ENCODE measurements at places on chromosomes 5 and 9.

GRCh38 chr9:114718801-114719221, 36.8 kb upstream of the TEX48 start:
- DNase-seq = peak; percentile 40

- peak; percentile 2 for DNase-seq
These were observed 1429.8 kb upstream of the CDH9 start for GRCh38 chr5:28468166-28468565.

GRCh38 chr9:36129139-36129538, 7.4 kb upstream of the GLIPR2 start:
- DNase-seq = no peak

GRCh38 chr5:31682851-31683250, 43.9 kb downstream of the PDZD2 start:
- no peak for DNase-seq

GRCh38 chr5:37932450-37932849, 92.6 kb upstream of the GDNF start:
- DNase-seq = no peak

DNA sequence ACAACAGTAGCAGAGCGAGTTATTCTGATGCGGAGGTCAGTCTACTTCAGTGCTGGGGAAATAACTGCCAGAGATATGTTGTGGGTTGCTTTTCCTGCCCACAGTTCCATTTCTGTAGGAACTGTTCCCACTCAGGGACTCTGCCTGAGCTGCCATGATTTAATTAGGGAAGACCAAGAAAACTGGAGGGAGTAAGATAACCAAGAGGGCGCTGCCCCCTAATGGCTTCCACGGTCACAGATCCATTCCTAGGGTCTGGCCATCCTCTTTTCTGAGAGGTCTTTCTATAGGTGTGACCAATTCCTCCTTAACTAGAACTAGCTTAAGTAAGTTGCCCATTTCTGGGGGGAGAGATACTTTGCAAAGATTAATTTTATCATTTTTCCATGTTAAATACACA, 125.9 kb downstream of the APBA1 start:
- no peak for DNase-seq

DNA sequence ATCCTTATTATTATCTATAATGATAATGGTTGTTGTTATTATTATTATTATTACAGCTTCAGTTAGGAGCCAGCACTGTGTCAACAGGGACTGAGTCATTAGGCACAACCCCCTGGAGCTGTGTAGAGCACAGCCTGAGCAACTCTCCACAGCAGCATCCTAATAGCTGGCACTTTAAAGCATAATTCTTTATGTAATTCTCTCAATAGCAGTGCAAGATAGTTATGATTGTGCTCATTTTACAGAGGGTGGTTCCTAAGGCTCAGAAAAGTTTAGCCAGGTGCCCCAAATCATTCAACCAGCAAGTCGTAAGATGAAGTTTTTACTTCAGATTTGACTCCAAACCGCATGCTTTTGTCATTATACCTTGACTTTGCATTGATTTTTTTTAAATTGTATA, 390.3 kb downstream of the ANXA1 start:
- DNase-seq = no peak

DNA sequence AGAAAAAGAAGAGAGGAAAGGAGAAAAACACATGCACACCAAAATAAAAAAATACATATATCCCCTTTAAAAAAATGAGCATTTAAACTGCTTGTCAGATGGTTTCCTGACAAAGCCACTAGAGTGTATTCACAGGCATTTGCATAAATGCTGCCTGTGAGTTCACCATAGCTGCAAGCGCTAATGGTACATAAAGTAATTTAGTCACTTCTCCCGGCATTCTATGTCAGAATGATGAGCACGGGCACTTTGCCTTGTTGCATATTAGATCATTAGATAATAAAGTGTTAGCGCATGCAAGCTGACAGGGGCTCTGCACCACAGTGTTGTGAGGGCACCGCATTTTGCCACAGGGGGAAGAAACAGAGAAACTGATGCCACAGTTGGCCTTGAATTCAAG, 280.6 kb downstream of the EBF1 start:
- DNase-seq = peak; percentile 20

DNA sequence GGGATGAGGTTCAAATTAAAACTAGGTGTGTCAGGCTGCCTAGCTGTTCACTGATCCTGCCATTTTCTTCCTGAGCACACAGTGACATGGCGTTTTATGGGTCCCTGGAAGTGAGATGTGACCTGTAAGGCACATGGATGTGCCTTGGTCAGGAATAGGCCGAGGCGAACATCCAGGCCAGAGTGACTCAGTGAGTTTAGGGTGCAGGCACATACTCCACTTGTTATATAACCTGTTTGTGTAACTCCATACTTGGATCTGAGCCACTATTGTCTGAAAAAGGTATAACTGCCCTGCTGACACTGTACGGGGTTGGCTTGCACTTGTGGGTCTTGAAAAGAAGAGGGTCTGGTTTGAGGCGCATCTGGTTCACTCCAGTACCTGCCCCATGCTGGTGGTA, 150.1 kb upstream of the ADAMTS16 start:
- DNase-seq = no peak

- DNase-seq = no peak
These were observed at the start of gene COL15A1 for GRCh38 chr9:98943682-98944056. COL15A1 (plus strand) TSS chr9:98943907; CDS start chr9:98944062, 155 bp downstream.

DNA sequence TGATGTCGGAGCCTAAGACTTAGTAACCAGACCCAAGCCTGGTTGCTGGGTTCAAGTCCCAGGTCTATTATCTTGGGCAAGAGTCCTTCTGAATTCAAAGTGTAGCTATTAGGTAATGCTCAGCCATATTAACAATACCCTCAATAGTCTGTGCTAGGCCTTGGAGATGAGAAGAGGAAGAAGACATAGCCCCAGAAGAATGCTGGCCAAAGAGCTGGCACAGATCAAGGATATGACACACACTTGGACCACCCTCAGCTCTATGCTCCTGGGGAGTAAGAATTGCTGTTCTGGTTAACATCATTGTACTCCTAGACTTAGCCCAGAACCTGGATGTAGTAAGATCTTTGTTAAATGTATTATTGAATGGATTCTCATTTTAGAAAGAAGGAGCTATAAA, 426.7 kb downstream of the CDK5RAP2 start:
- no peak for DNase-seq

DNA sequence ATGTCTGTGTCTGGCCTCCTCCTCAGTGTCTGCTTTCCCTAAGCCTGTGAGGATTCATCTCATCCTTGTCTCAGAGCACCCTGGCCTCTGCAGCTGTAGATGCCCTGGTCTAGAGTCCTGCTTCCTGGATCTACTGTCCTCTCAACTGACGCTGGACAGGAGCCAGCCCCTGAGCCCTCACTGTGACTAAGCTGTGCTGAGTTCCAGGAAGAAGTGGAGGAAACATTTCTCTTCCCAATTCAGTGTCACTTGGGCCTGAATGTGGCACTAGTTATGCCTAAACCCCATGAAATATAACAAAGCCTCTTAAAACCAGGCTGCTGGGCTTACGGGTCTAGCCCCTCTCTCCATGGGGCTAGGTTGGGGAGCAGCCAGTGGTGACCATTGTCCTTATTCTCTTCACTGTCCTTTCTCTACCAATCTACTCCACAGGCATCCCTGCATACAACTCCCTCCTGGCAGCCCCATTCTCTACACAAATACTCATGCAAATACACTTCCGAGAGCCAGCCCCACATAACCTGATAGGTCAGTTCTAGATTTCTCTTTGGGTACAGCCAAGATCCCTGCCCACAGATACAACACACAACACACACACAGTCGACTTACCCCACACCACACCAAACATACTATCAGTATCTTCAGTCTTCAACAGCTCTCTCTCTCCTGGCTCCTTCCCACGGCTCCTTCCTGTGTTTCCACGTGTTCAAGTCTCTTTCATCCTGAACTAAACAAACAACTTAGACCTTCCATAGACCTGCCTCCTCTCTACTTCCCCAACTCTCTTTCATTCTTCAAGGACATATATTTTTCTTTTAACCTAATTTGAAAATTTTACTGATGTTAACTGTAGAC, 220.8 kb downstream of the SNX18 start:
- DNase-seq = no peak

DNA sequence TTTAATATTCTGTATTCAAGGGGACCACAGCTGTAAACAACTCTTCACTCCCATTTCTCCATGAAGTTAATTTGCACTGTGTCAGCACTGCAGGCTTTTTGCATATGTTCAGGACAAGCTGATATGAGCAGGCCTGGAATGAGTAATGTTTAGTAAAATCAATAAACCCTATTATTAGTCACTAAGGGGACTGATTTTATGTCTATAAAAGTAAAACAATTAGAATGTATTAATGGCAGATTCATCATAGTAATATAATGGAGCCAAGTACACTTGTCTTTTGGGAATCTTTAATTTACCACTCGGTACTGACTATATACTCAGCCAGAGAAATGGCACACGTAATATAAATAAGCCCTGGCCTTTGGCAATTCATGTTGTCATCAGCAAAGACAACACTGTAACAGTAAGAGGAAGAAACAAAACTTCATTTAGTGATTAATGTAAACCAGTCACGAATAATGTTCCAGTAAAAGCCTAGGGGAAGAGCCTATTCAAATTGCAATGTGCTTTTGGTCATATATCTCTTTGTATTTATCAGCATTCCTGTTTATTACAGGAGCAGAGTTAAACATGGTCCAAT, 111.6 kb downstream of the ZNF608 start:
- DNase-seq = no peak

DNA sequence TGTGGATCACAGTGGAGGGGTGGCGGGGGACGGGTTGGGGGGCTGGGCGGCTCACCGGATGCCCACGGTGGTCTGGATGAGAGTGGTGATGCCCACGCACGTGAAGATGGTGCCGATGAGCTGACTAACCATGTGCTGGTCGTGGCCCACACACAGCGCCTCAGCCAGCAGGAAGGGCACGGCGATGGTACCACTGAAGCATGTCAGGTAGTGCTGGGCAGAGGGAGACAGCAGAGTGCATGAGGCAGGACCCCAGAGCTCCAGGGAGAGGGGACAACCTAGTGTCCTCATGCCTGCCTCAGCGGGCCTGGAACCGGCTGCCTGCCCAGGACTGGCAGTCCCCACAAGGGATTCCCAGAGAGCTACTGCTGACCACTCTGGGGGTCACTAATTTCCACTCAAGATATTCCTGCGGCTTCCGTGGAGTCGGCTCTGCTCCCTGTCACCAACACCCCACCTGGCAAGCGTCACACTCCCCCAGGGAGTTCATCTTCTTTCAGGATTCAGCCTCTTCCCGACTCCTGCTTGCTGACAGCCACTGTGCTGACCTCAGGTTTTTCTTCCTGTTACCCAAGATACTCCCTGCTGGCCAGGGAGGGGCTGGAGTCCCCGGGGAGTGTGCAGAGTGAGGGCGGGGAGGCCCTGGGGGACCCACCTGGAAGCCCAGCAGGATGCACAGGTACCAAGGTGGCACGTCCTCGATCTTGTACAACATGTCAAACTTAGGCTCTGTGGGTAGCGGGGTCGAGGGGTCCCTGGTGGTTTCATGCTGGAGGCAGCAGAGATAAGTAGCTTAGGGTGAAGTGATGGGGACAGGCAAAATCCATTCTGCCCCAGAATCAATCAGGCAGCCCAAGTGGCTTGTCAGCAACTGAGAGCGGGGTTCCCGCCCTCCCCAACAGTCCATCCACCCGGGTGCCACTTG, 998 bp downstream of the SLC23A1 start:
- DNase-seq = peak; percentile 31

GRCh38 chr5:169270827-169271226, 30.1 kb downstream of the SLIT3 start:
- DNase-seq = no peak

GRCh38 chr5:946720-947625, 54.3 kb downstream of the TRIP13 start:
- no peak for DNase-seq

- no peak for DNase-seq
These were observed 877 bp downstream of the SH3GLB2 start for GRCh38 chr9:129027224-129027684.
